ENCODE measurements at places on chromosomes 2 and 18.

DNA sequence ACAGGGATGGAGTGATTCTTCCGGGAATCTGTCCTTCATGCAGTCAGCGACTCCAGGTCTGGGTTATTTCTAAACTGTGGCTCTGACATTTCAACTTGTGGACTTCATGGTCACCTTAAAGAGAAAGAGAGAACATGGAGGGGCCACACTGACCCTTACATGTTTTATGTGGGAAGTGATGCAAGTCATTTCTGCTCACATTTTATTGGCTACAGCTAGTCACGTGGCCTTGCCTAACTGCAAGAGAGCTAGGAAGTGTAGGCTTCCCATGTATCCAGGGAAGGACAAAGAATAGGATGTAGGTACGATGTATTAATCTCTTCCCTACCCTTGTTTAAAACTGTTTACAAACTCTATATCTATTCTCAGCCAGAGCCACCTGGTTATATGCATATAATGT is 30.3 kb upstream of the AFTPH start:
- no peak for DNase-seq

- DNase-seq = no peak
Measured at GRCh38 chr2:229037621-229038020, 233.5 kb downstream of the PID1 start.

DNA sequence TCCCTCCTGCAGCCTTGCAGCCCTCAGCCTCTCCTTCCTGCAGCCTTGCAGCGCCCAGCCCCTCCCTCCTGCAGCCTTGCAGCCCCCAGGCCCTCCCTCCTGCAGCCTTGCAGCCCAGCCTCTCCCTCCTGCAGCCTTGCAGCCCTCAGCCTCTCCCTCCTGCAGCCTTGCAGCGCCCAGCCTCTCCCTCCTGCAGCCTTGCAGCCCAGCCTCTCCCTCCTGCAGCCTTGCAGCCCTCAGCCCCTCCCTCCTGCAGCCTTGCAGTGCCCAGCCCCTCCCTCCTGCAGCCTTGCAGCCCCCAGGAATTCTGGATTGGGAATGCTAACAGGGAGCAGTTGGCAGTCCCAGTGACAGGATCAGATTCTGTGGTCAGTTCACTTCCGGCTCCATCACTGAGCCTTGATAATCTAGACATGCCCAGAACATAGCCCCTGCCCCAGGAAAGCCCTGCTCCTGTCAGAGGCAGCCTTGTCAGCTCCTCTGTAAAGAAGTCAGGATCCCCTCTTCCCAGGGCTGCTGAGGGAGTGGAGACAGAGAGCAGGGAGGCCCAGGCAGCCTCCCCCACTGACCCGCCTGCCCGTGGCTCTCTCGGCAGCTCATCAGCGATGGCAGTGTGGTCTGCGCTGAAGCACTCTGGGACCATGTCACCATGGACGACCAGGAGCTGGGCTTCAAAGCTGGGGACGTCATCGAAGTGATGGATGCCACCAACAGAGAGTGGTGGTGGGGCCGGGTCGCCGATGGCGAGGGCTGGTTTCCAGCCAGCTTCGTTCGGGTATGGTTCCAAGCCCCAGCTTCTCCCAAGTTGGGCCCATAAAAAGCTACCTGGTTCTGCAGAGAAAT is 54.8 kb downstream of the FAM168B start:
- DNase-seq = no peak

DNA sequence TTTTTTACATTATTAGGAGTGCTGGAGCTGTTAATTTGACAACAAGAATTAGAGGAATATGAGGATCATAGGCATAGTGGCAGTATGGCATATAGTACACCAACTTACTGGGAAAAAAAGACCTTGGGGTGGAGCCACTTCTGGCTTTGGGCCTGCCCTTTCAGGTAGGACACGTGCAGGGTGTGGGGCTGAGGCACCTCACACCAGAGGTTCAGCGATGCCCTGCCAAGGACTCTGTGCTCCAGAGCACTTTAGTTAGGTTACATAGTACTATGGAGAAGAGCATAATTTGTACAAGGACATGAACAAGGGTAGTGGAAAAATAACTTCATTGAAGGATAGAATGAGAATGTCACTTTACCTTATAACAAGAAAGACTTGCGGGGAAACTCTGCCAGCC is 77.1 kb upstream of the CD302 start:
- no peak for DNase-seq

- DNase-seq = no peak
Measured at GRCh38 chr18:7908681-7909299, 341.7 kb downstream of the PTPRM start.

GRCh38 chr2:152462120-152462519 is 127.1 kb downstream of the FMNL2 start:
- no peak for DNase-seq

- no peak for DNase-seq
Measured at GRCh38 chr2:170465241-170465640, 249.9 kb upstream of the SP5 start.

DNA sequence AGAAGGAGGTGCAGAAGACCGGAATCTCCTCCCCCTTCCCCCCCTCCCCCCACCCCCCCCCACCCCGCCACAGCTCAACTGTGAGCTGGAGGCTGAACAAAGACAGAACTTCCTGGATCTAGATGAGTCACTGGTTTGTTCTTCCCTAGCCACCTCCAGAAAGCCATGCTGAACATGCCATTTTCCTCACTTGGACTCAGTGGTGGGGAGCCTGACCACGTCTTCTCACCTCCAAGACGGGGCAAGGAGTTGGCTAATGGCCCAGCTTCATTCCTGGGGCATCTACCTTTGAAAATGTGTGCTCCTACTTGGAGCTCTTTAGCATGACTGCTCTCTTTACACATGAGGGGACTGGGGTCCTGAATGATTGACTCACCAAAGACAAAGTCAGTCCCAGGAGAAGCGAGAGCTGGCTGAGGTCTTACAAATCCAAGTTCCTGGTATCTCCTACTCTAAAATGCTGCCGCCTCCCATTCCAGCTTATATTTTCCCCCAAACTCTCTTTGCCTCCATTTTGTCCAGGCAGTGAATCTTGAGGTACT is 22.6 kb upstream of the FZD5 start:
- DNase-seq = no peak

GRCh38 chr18:46265196-46266156 is 161.3 kb downstream of the HAUS1 start:
- no peak for DNase-seq

GRCh38 chr2:232773815-232774214 is 2.5 kb downstream of the KCNJ13 start:
- DNase-seq = no peak

DNA sequence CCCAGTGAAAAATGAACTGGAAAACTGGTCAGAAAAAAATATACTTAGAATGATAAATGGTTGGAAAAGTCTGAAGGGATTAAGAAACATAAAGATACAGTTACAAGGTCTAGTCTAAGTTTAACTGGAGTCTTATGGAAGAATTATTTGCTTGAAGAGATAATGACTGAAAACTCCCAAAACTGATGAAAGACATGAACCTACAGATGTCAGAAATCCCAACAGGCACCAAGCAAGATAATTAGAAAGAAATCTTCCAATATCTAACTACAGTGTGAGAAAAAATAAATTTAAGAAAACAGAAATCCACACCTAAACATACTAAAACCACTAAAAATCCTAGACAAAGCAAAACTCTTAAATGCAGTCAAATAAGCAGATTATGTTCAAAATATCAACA is 19.4 kb downstream of the SS18 start:
- DNase-seq = no peak

DNA sequence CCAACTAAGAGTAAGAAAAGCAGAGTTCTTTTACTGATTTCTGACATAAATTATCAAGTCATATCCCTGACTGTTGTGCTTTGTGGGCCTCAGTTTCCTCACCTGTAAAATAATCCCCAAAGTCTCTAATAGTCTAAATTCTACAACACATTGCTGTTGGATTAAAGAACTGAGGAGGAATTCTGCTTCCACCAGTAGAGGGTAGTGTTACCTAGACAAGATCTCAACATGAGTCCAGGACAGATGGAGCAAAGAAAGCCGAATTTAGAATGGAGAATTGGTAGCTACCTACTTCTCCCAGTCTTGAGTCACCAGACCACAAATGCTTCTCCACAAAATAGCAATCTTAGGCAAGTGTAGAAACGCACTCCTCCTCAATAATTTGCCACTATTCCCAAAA is 462.5 kb upstream of the FSHR start:
- DNase-seq = no peak

- no peak for DNase-seq
Measured at GRCh38 chr2:170461889-170462288, 253.2 kb upstream of the SP5 start.
